H1 (cell line): ENCODE measurements at places on chromosomes 4 and X. TPM values are rescaled to one million over a fixed set of nuclear protein-coding genes. Genes with fewer than 3 reads are reported as not detected.

The GLUD2 gene
- 0.08 and 0.14 TPM in 2 replicates for polyA plus RNA-seq

The GRIA3 gene
- polyA plus RNA-seq: 1.5 and 3.0 TPM in 2 replicates

The TLR7 gene
- polyA plus RNA-seq: 0.02 TPM in 1 of 2 replicates, not detected in the other

The MAGEB2 gene
- not detected in 2 replicates for polyA plus RNA-seq

The MAGEA9B gene
- polyA plus RNA-seq: 0.06 and 0.35 TPM in 2 replicates

The ZCCHC18 gene
- polyA plus RNA-seq: 4.1 and 8.8 TPM in 2 replicates

The AMTN gene
- polyA plus RNA-seq: not detected in 2 replicates

The ZNF81 gene
- 3.4 and 4.6 TPM in 2 replicates for polyA plus RNA-seq

The ABCD1 gene
- 3.1 and 6.7 TPM in 2 replicates for polyA plus RNA-seq

The KLF8 gene
- 12.6 and 15.3 TPM in 2 replicates for polyA plus RNA-seq

The ADH7 gene
- not detected in 2 replicates for polyA plus RNA-seq

The KIT gene
- polyA plus RNA-seq: 10.2 and 14.4 TPM in 2 replicates

The TBC1D9 gene
- polyA plus RNA-seq: 0.58 and 0.94 TPM in 2 replicates

The SAGE1 gene
- polyA plus RNA-seq: not detected in 2 replicates

The DDIT4L gene
- polyA plus RNA-seq: 1.8 and 3.5 TPM in 2 replicates
